ENCODE measurements at places on chromosomes 2 and 18. TPM values are rescaled to one million over a fixed set of nuclear protein-coding genes. Genes with fewer than 3 reads are reported as not detected.

The KCMF1 gene
- 53.7 TPM for polyA plus RNA-seq

The TTN gene
- 2.7 TPM for polyA plus RNA-seq

The CHRND gene
- polyA plus RNA-seq, result not detected

The CYP27A1 gene
- 22.7 TPM for polyA plus RNA-seq

The PAX8 gene
- polyA plus RNA-seq, result 7.7 TPM

The GRHL1 gene
- polyA plus RNA-seq, result 7.1 TPM

The C2orf66 gene
- 0.18 TPM for polyA plus RNA-seq

The GCKR gene
- polyA plus RNA-seq, result 0.90 TPM

The LYPD6B gene
- polyA plus RNA-seq, result 28.5 TPM
